Activated naive CD4-positive, alpha-beta T cell (primary cell): ENCODE measurements at places on chromosomes 1 and 21.

DNA sequence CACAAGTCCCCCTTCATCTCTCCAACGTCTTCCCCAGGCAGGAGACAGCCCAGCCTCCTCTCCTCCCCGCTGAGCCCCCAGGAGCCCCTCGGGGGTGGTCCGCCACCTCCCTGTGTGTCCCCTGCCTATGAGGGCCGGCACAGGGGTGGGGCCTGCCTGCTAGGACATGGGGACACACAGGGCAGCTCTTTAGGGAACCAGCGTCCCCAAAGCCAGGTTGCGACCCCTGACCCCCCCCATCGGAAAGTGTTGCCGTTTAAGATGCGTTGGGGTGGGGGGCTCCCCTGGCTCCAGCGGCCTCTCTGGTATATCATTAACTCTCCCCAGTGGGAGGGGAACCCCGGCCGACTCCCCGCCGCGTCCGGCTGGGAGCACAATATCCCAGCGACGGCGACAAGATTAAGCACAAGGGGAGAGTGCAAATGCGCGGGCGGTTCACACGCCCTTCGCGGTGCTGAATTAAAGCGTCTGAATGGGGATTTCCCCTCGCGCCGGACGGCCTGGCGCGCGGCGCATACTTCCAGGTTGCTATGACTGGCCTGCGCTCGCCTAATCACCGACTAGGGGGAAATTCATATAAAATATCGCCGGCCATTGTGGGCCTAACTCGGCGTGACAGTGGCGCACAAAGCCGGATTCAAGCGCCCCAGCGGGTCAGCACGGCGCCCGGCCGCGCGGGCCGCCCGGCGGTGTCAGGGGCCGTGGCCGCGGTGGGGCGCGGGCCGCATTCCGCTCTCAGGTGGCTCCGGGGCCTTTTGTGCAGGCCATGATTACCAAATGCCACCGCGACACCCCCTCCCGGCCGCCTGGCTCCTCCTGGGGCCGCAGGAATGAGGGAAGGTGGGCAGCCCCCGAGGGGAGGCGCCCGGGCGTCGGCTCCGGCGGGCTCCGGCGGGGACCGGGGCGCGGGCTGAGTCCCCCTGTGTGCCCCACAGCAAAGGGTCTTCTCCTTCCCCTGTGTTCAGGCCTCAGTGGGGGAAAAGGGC, 30.9 kb downstream of the WNT3A start:
- DNase-seq = no peak

DNA sequence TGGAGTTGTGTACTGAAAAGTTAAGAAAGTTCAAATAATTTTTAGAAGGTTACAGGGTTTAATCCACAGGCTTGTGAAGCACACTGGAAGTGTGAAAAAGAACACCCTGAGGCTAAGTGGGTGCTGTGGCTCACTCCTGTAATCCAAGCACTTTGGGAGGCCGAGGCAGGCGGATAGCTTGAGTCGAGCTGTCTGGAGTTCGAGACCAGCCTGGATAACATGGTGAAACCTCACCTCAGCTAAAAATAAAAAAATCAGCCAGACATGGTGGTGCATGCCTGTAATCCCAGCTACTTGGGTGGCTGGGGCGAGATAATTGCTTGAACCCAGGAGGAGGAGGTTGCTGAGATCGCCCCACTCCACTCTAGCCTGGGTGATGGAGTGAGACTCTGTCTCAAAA, 9.8 kb downstream of the TXNIP start:
- DNase-seq = no peak

- DNase-seq = no peak
These were observed 11.8 kb upstream of the RPL5 start for GRCh38 chr1:92820024-92820423.

- no peak for DNase-seq
These were observed 18.3 kb upstream of the PHTF1 start for GRCh38 chr1:113777561-113777960.

- DNase-seq = no peak
These were observed 3.7 kb upstream of the IBA57 start for GRCh38 chr1:228161866-228162265.

GRCh38 chr1:180397175-180397574, 105.2 kb downstream of the ACBD6 start:
- no peak for DNase-seq

DNA sequence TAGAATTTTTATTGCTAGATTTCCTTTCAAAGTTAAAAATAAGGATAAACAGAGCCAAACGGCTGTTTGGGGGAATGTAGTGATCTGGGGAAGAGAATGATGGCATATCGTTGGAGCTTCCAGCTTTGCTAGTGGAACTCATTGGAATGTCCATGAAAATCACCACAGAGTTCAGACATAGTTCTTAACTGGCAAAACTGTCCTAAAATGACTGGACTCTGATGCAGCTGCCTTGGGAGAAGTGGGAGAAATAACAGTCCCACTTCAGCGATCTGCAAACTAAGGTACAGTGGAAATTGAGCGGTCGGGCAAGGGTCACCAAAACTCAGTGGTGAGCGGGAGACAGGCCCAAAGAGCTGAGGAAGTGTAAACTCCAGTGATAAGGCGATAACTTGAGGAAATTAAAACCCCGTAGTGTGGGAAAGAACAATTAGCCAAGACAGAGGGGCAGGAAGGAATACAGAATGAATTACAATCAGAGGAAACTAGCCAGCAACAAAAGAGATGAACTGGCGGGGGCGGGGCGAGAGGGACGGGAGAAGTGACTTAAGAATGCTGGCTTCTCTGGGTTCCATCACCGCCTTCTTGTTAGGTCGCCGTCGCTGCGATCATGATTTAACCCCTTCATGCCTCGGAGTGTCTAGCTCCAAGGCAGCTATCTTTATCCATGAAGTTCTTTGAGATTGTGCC, 89.8 kb upstream of the ARHGAP29 start:
- no peak for DNase-seq

GRCh38 chr21:25313829-25314228, 293.5 kb downstream of the MRPL39 start:
- no peak for DNase-seq

DNA sequence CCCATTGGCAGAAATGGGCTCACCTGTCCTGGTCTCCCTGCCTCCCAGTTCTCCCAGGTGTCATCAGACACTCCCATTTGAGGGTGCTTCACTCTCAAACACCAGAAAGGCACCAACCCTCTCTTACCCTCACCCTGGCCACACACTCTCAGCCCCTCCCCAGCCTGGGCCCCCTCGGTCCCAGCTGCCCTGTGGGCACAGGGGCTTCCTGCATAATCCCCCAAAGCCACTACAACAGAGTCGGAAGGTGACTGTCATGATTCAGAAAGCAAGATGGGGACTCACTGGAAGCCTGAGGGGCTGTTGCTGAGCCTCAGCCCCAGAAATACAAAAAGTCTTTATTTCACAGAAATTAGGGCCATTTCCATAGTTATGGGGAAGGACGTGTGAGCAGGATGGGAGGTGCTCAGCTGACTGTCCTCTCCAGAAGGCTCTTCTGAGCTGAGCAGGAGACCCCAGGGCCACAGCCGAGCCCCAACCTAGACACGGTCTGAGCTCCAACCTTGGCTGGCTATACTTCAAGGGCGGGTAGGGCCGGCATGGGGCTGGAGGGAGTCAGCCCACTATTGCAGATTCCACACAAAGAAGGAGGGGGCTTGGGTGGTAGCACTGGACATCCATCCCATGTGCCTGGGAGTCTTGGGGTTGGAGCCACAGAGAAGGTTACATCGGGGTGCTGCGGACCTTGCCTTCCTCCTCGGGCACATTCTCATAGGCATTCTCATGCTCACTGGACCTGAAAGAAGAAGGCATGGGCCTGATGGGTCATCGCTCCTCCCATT, 6.3 kb downstream of the PDZK1IP1 start:
- no peak for DNase-seq
